Naive thymus-derived CD8-positive, alpha-beta T cell (primary cell): ENCODE measurements at places on chromosomes 12 and 14.

GRCh38 chr14:104774453-104775072 lies 21.0 kb downstream of the AKT1 start:
- no peaks in the 10 kb centered on the region for H3K27me3 ChIP-seq
- no peak overlapping the region for H3K4me3 ChIP-seq
- H3K27ac ChIP-seq = no peak overlapping the region
- H3K4me1 ChIP-seq = no peaks in the 10 kb centered on the region
- peaks cover 17% of the 10 kb centered on the region for H3K36me3 ChIP-seq

- H3K4me3 ChIP-seq = no peak overlapping the region
- no peak overlapping the region for H3K27ac ChIP-seq
- peaks cover 2% of the 10 kb centered on the region for H3K4me1 ChIP-seq
- DNase-seq = no peak
These were observed 46.7 kb downstream of the TGFB3 start for GRCh38 chr14:75934998-75935628.

DNA sequence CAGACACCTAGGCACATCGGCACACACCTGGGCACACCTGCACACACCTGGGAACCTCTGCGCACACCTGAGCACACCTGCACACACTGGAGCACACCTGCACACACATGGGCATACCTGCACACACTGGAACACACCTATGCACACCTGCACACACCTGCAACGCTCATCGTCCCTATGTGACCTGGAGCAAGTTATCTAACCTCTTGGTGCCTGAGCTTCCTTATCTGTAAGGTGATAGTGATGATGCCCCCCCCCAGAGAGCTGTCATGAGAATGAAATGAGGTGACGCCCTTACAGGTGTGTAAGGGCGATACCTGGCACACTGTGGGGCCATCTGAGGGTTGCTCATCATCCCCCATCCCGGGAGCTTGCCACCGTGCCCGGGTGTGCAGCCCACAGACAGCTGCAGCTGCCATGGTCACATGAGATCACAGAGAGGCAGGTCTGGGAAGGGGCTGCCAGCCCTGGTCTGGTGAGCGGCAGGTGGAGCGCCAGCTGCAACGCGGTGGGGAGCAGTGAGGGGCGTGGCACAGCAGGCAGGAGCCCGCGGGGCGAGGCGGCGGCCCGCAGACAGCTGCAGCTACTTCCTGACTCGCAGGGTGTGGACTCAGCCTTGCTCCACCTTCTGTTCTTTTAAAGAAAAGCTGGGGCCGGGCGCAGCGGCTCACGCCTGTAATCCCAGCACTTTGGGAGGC lies 59.9 kb upstream of the FBRSL1 start:
- H3K27ac ChIP-seq = peak overlapping the region; percentile 58
- H3K4me1 ChIP-seq = peaks cover 39% of the 10 kb centered on the region
- peak; percentile 67 for DNase-seq
- H3K4me3 ChIP-seq = peak overlapping the region; percentile 64

DNA sequence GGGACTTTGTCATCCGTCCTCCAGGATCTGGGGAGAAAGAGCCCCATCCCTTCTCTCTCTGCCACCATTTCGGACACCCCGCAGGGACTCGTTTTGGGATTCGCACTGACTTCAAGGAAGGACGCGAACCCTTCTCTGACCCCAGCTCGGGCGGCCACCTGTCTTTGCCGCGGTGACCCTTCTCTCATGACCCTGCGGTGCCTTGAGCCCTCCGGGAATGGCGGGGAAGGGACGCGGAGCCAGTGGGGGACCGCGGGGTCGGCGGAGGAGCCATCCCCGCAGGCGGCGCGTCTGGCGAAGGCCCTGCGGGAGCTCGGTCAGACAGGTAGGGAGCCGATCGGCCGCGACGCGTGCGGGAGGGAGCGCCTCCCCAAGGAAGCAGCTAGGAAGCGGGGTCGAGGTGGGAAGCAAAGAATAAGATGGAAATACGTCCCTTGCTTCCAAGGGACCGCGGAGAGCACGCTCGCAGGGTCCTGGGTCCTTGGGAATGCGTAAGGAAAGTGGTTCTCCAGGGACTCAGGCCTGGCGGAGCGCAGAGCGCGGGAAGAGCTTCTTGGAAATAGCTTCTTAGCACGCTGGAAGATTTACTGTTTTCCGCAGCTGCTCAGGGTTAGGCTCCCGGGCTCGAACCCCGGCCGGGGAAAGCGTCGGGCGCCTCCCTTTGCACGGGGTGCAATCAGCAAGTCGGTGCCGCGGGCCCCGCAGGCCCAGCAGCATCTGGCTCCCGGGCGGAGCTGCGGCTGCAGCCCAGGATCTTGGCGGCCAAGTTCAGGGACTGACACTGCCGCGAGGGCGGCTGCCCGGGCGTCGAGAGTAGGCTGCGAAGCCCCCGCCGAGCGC lies 457 bp downstream of the SOCS2 start:
- peak; percentile 47 for DNase-seq
- H3K4me3 ChIP-seq = peak overlapping the region; percentile 94

DNA sequence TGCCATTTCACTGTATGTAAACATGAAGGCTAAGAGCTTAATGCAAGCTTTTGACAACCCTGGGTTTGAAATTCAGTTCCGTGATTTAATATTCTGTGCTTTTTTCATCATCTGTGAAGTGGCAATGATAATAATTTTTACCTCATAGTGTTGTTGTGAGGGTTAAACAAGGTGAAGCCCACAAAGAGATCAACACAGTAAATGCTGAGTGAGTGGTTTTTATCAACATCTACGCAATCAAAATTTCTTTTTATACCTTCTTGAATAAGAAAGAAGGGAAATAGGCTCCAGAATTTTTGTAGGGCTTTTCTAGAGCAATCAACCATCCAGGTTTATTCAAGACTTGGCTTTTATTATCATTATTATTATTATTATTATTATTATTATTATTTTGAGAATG lies 490.8 kb downstream of the SOX5 start:
- peaks cover 5% of the 10 kb centered on the region for H3K36me3 ChIP-seq
- no peak overlapping the region for H3K4me3 ChIP-seq
- no peak overlapping the region for H3K27ac ChIP-seq
- H3K27me3 ChIP-seq = no peaks in the 10 kb centered on the region
- no peak for DNase-seq

GRCh38 chr14:83255727-83256090 lies 1722.1 kb upstream of the SEL1L start:
- no peak overlapping the region for H3K27ac ChIP-seq
- DNase-seq = no peak
- H3K27me3 ChIP-seq = no peaks in the 10 kb centered on the region
- no peak overlapping the region for H3K4me3 ChIP-seq
- H3K4me1 ChIP-seq = no peaks in the 10 kb centered on the region

DNA sequence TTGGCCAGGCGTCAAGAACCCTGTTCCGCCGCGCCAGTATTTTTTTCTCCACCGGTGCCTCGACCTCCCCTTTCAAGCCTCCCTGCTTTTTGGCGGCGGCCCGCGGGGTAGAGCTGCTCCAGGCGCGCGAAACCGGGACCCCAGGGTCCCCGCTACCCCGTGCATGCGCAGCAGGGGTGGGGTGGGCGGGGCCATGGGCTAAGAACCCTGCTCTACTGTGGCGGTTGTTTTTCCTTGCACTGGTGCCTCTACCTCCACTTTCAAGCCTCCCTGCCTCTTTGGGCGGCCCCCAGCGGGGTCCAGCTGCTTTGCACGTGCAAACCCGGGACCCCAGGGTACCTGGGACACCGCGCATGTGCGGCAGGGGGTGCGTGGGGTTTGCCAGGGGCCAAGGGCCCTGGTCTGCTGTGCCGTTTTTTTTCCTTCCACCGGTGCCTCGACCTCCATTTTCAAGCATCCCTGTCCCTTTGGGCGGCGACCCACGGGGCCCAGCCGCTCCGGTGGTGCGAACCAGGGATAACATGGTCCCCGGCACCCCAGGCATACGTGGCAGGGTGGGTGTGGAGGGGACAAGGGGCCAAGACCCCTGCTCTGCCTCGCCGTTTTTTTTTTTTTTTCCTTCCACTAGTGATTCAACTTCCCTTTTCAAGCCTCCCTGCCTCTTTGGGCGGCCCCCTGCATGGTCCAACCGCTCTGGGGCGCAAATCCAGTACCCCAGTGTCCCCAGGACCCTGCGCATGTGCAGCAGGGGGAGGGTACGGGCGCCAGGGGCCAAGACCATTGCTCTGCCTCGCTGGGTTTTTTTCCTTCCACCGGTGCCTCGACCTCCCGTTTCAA lies 326.8 kb downstream of the ALG10 start:
- H3K36me3 ChIP-seq = no peaks in the 10 kb centered on the region
- H3K4me3 ChIP-seq = no peak overlapping the region
- H3K4me1 ChIP-seq = no peaks in the 10 kb centered on the region
- no peak for DNase-seq
- no peaks in the 10 kb centered on the region for H3K27me3 ChIP-seq
- no peak overlapping the region for H3K27ac ChIP-seq

DNA sequence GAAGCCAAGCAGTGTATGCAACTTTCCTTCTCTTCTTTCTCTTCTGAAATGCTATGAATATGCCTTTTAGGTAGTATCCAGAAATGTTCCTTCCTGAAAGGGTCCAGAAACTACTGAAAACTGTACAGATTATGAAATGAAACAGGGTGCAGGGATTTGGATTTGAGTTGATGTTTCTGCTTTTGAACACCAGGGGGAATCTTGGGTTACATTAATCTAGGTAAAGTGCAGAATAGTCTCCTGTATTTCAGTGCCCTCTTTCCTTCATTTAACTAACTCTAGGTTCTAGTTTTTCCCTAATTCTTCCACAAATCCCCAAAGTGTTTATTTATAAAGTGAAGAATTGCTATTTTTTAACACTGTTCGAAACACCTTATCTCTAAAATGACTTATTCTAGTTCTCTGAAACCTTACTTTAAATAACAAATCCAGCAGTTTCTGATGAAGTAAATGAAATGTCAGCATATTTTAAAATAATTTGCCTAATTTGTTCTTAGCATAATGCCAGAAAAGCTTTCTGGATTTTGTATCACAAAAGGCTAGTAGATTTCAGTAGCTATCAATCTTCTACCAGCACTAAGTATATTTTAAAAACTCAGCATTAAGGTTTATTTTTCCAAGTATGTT lies 111.9 kb downstream of the LRRK2 start:
- no peak overlapping the region for H3K4me3 ChIP-seq
- no peak for DNase-seq
- H3K27me3 ChIP-seq = no peaks in the 10 kb centered on the region
- H3K36me3 ChIP-seq = no peaks in the 10 kb centered on the region
- no peaks in the 10 kb centered on the region for H3K4me1 ChIP-seq
- no peak overlapping the region for H3K27ac ChIP-seq

DNA sequence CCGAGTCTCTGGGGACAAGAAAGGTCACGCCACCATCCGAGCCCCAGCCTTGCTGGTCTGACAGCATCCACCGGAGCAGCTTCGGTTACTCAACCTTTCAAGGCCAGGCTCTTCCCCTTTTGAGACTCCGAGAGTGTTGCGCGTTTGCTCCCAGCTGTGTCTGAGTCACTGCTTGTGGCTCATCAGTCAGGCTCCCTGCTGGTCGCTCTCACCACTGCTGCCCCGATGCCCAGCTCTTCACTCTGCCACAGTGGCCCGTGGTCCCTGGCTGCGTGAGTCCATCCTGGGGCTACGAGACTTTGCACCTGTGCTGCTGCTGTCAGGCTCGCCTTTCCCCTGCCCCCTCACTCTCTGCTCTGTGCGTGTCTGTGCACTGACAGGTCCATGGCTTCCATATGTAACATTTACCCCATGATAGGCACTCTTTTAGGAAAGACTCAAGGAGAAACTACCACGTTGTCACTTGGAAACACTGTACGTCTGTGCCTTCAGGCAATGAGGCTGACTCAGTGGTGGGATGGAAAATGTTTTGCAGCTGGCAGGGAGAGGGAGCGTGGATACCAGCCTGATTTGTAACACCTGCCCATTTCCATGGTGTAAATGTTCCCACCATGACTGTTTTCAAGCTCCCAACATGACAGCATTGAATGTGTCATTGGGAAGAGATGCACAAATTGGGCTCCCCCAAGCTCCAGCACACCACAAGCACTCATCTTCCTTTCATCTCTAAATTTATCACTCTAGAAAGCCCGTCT lies 350.7 kb downstream of the TMEM132D start:
- H3K36me3 ChIP-seq = peaks cover 17% of the 10 kb centered on the region
- H3K4me3 ChIP-seq = no peak overlapping the region
- H3K27me3 ChIP-seq = peaks cover 2% of the 10 kb centered on the region

GRCh38 chr12:85657251-85657650 lies 179.0 kb downstream of the RASSF9 start:
- H3K27ac ChIP-seq = no peak overlapping the region
- H3K4me1 ChIP-seq = no peaks in the 10 kb centered on the region
- H3K27me3 ChIP-seq = no peaks in the 10 kb centered on the region
- H3K4me3 ChIP-seq = no peak overlapping the region

DNA sequence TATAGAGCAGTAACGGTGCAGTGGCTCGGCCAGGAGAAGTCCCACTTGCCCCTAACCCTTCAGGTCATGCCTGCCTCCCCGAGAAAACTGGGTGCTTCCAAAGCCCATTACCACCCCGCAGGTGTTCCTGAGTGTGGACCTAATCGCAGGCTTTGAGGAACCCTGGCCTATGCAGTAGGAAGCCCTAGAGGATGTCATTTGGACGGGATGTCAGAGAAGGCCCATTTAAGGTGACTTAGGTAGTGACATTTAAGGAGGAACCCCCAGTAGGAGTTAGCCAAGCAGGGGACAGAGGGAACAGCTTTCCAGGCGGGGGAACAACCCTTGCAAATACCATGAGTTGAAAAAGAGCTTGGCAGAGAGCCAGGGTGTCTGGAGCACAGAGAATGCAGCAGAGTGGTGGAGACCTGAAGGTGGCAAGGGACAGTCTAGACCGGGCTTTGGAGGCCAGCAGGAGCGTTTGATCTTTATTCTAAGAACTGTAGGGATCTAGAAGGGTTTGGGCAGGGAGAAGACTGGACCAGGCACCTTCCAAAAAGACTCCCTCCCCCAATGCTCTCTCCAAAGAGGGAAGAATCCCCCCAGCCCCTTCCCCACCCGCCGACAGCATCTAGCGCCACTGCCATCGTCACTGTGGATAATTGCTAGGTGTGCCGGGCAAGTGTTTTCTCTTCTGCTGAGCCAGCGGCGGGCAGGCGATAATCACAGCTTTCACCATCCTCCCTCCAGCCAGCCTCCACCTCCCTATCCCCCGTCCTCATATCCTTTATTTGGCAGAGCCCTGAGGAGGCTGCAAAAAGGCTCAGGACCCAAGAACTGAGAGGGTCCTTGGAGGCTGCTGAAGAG lies 33.3 kb upstream of the BEGAIN start:
- H3K36me3 ChIP-seq = peaks cover 6% of the 10 kb centered on the region
- no peak for DNase-seq
- H3K27me3 ChIP-seq = no peaks in the 10 kb centered on the region
- no peak overlapping the region for H3K4me3 ChIP-seq
- peaks cover 16% of the 10 kb centered on the region for H3K4me1 ChIP-seq

GRCh38 chr14:75634848-75635247 lies 25.8 kb downstream of the ERG28 start:
- H3K27me3 ChIP-seq = no peaks in the 10 kb centered on the region
- H3K4me1 ChIP-seq = no peaks in the 10 kb centered on the region
- DNase-seq = no peak
- H3K4me3 ChIP-seq = no peak overlapping the region
